ENCODE measurements at places on chromosomes 1 and 21.

DNA sequence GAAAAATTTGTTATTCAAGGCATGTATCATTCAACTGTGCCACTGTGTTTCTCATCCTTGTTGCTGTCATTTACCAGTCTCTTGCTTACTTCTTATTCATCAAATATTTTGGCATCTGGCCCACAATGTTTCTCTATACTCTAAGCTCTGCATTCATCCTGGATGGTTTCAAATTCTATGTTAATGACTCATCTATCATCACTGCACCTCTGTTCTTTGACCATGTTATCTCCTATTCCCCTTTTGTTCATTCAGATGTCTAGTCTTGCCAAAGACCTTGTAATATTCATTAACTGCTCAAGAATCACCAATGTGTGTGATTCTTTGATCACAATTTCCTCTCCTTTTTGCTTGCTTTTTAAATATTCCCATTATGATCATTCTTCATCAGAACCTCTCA, 54.6 kb upstream of the PRKACB start:
- DNase-seq, result no peak

GRCh38 chr21:15682977-15683376, 46.8 kb upstream of the USP25 start:
- no peak for DNase-seq

DNA sequence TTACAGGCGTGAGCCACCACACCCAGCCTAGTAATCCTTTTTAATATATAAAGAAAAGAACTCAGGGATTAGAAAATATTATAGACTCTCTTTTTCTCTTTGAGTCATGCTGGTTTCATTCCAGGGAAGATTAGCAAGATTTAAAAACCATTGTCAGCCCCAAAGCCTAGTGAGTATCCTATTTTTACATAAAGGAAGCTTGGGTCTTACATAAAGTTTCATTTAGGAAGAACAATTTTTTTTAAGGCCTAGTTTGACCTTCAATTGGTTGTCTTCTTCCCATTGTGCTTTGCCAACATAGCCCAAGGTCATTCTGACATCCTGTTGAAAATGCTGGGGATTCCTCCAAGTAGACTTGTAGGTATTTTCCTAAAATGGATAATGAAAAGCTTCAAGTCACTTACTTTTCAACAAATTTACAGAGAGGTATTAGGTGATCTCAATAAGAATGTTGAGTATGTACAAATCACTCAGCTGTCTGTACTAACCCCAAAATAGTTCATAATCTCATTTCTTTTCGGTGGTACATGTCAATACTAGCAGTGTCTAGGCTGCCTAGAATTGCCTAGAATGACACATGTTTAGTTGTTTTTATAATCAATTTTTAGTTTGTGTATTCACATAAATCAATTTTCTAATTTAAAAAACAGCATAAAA, 4.3 kb upstream of the KIF14 start:
- no peak for DNase-seq

DNA sequence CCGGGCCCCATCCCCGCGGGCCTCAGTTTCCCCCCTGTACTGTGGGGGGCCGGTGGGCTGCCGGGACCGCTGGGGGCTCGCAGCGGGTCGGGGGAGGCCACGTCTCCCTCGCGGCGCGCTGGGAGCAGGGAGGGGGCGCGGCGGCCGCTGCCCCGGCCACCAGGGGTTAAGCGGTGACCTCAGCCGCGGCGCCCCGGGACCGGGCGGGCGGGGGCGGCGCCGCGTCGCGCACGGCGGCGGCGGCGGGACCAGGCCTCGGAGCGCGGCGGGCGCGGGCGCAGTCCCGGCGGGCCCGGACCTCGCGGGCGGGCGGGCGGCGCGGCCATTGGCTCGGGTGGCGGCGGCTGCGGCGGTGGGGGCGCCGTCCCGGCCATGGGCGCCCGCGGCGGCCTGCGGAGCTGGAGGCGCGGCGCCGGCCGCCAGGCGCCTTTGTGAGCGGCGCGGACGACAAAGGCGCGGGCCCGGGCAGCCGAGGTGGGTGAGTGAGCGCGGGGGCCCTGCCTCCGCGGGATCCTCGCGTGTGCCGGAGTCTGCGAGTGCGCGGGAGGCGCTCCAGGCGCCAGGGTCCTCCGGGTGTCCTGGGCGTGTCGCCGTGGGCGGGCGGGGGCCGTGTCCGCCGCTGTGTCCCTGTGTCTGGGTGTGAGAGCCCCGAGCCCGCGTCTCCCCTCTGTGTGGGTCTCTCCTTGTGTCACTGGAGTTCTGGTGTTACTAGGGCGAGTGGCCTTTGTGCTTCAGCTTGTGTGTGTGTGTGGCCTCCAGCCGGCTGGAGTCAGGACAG, at the start of gene ARHGEF10L:
ARHGEF10L (plus strand) TSS at position 222 of the 778 bp plus-strand sequence. CDS start 40,898 bp downstream, outside the sequence.
- no peak for DNase-seq

- DNase-seq, result no peak
Measured at GRCh38 chr21:41833497-41834115, 45.5 kb downstream of the PRDM15 start.

- DNase-seq, result no peak
Measured at GRCh38 chr1:93669369-93669768, 12.3 kb downstream of the BCAR3 start.

- DNase-seq, result no peak
Measured at GRCh38 chr1:20578062-20578461, 10.8 kb upstream of the CDA start.

DNA sequence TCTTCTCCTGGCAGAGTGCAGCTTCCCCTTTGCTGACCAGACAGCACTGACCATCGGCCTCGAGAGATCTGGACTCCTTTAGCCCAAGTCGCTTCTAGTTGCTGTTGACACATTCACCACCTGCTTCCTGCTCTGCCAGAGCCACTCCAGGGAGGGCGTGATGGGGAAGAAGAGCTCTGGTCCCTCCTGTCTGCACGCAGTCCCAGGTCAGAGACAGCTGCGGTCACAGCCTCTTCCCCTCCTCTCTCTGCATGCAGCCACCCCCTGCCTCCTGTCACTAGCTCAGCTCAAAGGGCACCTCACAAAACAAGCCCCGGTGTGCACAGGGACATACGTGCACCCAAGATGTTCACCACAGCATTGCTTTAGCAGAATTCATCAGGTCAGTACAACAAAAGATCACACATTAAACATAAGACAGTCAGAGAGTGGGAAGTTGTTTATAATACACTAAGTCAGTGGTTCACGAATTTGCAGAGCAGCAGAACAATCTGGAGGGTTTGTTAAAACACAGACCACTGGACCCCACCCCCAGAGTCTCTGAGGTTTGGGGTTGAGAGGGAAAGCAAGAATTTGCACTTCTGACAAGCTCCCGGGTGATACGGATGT, 132.9 kb downstream of the SYF2 start:
- peak; percentile 46 for DNase-seq

- DNase-seq, result no peak
Measured at GRCh38 chr1:192547501-192547900, 28.1 kb upstream of the RGS1 start.

DNA sequence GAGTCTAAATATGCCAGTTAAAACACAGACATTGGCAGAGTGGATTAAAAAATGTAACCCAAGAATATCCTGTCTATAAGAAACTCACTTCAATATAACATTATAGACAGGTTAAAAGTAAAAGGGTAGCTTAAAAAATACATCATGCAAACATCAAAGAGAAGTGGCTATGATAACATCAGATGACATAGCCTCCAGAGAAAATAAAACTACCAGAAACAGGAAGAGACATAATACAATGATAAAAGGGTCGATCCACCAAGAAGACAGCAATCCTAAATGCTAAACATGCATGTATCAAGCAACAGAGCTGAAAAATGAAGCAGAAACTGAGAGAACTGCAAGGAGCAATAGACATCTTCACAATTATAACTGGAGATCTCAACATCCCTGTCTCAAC, 190.2 kb upstream of the NR5A2 start:
- DNase-seq, result no peak

DNA sequence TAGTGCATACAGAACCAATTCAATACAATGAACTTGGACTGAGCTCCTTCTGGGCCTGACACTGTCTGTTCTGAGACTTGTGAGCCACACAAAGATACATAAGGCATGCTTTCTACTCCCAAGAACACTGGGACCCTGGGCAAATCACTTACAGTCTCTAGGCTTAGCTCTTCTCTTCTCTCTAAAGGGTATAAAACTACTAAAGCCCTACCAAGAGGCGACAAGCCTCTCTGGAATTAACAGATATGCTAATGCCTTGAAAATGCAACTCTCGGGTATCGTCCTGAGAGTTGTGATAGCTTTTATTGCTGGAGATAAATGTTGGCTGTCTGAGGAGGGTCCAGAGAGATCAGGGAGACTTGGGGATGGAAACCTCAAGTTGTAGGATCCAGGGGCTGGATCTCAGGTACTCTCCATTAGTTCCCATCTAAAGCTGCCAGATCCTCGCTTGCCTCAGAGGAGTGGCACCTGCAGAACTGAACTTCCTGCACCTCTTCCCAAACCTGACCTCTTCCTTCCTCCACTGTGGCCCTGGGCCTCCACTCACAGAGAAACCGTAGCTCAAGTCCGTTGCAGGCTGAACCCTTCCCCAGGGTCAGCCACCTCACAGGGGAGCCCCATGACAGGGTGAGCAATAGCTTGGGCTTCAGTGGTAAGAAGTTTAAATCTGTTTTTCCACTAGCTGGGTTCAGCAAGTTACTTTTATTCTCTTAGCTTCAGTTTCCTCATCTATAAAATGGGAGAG, 11.5 kb upstream of the CFAP45 start:
- DNase-seq, result no peak

- no peak for DNase-seq
Measured at GRCh38 chr1:180327089-180327488, 97.0 kb downstream of the LHX4 start.

DNA sequence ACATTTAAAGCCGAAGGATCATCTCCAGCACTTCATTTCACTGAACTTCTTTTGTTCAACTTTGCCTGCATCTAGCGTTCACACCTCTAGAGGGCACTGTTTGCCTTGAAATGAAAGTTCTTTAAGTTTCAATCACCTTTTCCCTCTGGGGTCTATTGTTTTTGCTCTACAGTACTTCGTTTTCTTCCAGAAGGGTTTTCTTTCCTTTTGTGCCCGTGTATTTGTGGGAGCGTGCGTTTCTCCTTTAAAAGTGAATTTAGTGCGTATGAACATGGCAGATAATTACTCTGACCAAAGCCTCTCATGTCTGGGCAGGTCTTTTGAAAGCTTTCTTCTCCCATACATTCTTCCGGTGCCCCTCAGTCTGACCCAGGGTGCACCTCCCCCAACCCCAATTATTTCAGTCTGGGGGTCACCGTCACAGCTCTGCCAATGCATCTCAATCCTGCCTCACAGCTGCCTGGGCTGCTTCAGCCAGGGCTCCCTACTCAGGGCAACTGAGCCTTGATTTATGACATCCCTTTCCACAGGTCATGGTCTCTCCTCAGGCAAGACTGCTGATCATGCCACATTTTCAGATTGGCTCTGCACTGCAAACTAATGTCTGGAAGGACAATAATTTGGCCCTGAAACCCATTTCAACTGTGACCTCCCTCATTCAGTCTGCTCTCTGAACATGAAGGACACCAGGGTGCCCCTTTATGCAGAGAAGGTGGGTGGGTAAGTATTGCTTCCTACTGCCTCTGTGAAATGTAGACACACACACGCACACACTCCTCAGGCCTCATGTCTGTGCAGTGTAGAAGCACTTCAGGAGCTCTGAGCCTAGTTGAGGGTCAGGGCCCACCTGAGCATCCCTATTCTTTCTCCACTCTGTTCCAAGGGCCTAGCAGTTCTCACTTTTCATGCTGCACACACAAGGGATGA, 88.6 kb downstream of the NUF2 start:
- DNase-seq, result peak; percentile 30

DNA sequence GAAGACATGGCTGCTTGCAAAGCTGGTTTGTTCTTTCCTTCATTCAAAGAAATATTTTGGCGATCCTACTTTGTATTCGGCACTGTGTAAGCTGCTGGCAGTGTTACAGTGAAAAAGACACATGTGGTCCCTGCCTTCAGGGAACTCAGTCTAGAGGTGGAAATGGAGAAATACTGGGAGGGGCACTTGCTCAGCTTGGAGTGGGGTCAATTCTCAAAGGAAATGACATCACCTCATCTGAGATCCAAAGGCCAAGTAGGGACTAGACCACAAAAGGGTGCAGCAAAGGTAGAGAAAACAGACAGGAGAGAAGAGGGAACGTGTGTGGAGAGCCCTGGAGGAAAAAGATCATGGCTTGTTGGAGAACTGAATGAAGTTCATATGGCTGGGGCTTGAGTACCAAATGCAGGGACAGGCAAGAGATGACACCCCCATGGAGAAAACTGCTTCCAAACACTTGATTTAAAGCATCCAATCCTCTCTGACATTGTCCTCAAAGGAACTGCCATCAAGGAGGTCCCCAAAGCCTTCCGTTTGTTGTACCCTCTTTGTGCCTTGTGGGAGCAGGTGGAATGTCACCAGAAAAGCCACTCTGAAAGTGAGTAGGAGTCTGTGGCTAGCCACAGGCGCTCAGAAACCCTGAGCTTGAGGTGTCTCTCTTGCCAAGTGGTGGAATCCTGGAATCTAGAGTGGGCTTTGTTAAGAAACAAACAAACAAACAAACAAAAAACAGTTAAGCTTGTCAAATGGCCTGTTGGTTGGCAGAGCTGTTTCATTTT, 48.3 kb upstream of the TDRD10 start:
- DNase-seq, result no peak

- DNase-seq, result no peak
Measured at GRCh38 chr1:62439652-62440371, 3.0 kb downstream of the USP1 start.

DNA sequence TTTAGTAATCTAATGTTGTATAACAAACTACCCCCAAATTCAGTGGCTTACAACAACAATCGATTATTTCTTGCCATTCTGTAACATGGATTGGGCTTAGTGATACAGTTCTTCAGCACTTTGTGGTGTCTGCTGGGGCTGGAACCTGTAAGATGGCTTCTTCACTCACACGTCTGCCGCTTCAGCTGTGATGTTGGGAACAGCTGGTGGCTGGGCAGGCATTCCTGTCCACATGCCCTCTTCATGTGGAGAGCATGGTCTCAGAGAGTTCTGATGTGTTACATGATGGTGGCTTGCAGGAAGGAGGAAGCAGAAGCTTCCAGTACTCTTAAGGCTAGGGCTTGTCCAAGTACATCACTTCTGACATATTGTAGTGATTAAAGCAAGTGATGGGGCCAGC, 276.9 kb downstream of the PTBP2 start:
- no peak for DNase-seq

- peak; percentile 20 for DNase-seq
Measured at GRCh38 chr1:150365941-150366340, 2.0 kb downstream of the RPRD2 start.

DNA sequence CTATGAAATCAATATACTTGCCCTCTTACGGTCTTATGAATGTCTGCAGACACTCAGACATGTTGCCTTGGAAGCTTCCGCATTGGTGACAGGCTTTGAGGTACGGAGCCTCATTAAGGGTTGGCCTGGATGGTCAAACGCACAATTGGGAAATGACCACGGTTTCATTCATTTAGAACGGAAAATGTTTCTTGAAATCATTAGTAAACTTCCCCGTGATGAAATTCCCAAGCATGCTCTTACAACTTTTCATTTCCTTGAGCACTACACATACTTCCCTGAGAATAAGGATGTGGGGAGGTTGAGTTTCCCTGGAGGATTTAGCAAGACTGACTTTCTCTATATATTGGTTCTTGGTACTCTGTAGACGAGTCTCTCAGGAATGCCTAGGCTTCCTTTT, 146.3 kb downstream of the HLX start:
- no peak for DNase-seq

GRCh38 chr1:240927821-240928220, 315.9 kb upstream of the GREM2 start:
- no peak for DNase-seq

GRCh38 chr1:208164609-208165008, 79.6 kb downstream of the PLXNA2 start:
- DNase-seq, result no peak
